GM18507 (cell line): ENCODE measurements at places on chromosomes 2 and 18.

DNA sequence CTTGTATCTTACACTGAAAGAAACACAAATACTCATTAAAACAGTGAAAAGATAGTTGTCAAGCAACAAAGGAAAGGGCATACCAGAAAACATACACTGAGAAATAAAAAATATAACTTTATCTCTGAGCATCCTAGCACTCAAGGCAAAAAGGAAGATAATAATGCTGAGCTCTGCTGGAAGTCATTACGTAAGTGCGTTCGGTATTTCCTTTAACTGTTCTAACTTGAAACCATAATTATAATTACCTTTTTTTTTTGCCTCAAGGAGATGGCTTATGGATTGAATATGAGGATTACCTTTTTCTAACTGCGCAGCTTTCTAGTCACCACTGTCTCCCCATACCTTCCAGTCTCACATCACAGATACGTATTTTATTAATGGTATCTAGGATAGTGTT, 308.1 kb downstream of the GBX2 start:
- no peak for DNase-seq

- peak; percentile 35 for DNase-seq
Measured at GRCh38 chr2:217756375-217757107, 246.3 kb downstream of the TNS1 start.

DNA sequence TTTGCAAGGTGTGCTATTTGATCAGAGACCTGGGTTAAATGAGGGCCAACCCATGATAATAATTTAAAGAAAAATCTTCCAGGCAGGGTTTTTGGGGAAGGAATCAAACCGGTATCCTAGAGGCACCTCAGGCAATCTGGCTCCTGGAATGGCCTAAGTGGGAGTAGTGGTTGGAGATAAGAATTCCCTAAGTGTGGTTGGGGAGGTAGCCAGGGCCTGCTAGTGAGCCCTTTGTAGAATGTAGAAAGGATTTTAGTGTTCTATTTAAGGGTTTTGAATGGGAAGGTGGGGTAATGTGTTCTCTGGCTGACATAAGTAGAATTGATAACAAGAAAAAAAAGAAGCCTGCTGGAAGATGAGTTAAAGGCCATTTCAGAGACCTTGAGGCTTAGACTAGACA, 422.2 kb downstream of the XIRP2 start:
- no peak for DNase-seq

DNA sequence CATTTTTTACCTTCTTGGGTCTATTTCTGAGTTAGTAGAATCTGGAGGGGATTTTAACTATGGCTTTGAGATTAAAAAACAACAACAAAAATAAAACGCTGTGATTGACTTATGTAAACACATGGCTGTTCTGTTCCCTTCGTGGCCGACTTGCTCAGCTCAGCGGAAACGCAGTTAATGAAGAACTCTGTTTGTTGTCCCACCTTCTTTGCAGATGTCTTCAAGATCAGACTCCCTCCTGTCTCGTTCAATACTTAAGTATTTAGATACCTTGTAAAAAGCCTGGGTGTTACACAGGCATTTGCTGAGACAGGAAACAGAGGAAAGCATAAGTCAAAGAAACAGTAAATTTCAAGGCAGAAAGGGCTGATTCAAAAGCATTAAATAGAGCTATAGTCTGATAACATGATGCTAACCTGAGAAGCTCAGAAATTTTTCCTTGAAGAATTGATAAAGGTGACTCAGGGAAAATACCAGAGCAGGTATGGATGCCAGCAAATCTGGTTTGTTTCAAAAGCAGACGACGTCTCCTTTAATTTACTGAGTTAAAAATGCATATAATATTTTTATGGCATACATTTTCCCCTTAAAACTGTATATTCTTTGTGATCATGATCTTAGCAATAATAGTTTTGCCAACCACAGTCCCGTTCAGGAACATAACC, 21.7 kb upstream of the POLI start:
- no peak for DNase-seq

- DNase-seq: no peak
Measured at GRCh38 chr2:201882353-201883090, 76.2 kb downstream of the CDK15 start.

GRCh38 chr2:43540021-43540779, 55.6 kb downstream of the THADA start:
- DNase-seq: no peak

GRCh38 chr18:22545066-22545760, 127.5 kb upstream of the CTAGE1 start:
- DNase-seq: no peak

DNA sequence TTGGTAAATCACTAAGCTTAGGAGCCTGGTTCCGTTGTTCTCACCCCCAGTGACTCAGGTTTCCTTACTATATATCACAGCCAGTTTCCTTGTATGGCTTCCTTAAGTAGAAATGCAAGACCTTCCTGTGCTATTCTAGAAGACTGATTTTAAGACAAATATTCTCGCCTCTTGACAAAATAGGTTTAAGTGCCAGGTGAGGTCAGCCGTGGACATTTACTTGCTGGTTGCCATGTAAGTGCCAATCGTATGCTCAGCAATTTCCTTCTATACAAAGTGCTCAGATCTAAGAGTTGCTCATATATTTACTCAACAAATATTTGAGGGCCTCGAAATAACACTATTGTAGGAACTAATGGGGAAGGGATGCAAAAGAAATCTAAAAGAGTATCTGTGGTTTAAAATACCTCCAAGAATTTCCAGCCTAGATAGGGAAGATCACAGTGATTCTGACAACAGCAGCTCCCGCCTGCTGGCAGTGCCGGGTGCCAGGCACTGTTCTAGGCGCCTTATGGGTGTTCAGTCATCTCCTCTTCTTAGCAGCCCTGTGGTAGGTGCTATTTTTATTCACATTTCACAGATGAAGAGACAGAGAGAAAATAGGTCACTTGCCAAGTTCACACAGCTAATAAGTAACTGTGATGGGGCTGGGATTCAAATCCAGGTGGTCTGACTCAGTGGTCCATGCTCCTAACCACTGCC, 95.3 kb upstream of the B3GNT7 start:
- DNase-seq: no peak

- no peak for DNase-seq
Measured at GRCh38 chr18:33711514-33711913, 133.5 kb downstream of the ASXL3 start.

- DNase-seq: no peak
Measured at GRCh38 chr2:181395851-181396250, 61.3 kb upstream of the ITGA4 start.
